ENCODE measurements at places on chromosomes 1 and 21.

DNA sequence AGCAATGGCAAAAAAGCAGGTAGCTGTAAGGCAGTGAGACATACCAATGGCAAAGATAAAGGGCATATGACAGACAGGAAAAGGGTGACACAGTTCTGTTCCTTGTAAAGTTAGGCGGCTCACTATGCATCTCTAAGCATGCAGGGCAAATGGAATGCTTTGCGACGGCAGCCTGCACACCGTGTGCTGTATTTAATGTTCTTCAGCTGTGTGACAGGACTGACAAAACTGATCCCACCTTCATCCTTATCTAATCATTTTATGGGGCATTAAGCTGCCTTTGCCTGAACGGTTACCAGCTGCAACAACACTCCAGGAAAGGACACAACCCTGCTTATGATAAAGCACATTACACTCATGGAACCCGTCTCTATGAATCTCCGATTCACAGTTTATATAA, 80.5 kb upstream of the VAV3 start:
- DNase-seq: no peak

DNA sequence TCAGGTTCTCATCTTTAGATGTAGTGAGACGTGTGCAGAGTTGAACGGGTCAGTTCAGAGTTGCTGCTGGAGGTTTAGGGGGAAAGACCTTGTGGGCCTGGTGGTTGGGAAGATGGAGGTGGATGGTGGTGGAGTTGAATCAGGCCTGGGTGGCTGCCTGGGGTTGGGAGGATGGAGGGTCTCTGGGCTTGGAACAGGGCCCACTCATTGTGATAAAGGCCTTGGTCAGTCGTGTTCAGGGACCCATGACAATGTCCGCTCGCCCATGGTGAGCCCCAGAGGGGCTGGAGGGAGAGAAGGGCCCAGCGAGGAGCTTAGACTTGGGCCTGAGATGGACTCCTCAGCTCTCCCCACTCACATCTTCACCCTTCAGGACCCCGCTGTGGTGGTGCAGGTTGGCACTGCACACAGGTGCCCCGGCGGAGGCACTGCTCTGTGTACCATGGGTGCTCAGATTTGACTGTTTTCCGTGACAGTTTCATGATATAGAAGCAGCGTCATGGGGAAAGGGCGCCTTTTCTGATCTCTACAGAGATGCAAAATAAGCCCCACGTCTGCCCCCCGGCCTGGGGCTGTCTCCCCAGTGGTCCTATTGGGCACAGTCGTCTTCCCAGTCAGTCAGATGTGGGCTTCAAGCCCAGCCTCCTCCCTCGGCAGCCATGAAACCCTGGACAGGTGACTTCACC, 39.2 kb downstream of the DISP3 start:
- no peak for DNase-seq

DNA sequence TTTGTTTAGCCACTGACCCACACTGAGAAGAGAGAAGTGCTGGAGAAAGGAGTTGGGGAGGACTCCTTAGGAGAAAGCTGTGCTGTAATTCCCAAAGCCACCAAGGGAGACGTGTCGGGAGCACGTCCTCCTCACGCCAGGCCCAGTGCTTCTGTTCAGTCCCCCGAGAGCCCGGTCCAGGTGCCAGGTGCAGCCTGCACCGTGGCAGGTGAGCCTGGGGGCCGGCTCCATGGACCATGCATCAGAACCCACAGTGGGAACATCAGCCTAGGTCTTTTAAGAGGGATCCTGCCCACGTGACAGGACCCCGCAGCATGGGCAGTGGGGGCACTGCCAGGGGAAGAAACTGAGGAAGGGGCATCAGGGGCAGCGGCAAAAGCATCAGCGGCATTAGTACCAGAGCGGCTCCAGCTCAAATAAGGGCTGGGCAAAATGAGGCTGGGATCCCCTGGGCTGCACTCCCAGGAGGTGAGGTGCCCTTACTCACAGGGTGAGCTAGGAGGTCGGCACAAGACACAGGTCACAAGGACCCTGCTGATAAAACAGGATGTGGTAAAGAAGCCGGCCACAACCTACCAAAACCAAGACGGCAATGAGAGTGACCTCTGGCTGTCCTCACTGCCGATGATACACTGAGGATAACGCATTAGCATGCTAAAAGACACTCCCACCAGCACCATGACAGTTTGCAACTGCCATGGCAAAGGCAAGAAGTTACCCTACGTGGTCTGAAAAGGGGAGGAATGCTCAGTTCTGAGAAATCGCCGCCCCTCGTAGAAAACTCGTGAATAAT, 24.6 kb upstream of the PRDM15 start:
- DNase-seq: no peak

DNA sequence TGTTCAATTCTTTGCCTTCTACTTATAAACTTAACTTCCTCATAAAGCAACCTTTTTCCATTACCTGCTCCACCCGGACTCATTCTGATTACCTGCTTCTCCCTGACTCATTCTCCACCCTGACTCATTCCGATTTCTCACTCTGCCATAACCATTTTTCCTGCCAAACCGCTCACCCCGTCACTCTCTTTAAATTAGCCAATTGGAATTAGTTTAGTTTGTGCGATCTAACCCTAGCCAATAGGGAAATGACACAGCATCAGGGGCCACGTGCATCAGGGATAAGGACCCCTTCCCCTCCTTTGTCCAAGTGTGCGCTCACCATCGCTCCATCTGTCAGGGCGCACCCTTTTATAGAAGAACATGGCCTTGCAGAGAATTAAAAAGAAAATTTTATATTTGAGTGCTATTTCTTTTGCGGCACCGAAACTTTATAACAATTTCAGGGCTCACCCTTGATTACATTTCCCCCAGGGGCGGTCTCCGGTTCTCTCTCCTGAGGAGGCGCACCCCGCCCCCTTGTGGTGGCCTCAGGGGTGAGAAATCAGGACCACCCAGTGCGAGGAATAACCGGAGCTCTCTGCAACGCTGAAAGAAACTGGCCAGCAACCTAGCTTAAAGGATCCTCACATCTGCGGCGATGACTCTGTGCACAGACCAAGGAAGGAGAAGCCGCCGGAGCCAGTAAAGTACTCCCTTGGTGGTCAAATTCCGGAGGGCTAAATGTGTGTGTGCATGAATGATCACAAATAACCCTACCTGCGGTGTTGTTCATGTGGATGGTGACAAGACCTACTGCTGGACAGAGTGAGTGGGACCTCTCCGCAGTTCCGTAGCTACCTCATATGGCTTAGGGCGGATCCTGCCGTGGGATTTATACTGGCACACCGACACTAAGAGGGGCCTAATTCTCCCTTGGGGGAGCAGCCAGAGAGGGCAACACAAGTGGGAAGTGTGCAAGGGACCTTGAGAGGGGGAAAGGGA, 30.3 kb upstream of the CBR3 start:
- DNase-seq: peak; percentile 96

- DNase-seq: no peak
Measured at GRCh38 chr1:11707621-11708276, 16.2 kb downstream of the DRAXIN start.
